ENCODE measurements at places on chromosomes 16 and 17.

GRCh38 chr17:54969658-54970572 is 1.4 kb downstream of the STXBP4 start:
- no peak for DNase-seq

- no peak for DNase-seq
These were observed 624.3 kb downstream of the MAF start for GRCh38 chr16:78976212-78976611.

GRCh38 chr17:10482252-10482651 is 12.9 kb upstream of the MYH4 start:
- DNase-seq: no peak

DNA sequence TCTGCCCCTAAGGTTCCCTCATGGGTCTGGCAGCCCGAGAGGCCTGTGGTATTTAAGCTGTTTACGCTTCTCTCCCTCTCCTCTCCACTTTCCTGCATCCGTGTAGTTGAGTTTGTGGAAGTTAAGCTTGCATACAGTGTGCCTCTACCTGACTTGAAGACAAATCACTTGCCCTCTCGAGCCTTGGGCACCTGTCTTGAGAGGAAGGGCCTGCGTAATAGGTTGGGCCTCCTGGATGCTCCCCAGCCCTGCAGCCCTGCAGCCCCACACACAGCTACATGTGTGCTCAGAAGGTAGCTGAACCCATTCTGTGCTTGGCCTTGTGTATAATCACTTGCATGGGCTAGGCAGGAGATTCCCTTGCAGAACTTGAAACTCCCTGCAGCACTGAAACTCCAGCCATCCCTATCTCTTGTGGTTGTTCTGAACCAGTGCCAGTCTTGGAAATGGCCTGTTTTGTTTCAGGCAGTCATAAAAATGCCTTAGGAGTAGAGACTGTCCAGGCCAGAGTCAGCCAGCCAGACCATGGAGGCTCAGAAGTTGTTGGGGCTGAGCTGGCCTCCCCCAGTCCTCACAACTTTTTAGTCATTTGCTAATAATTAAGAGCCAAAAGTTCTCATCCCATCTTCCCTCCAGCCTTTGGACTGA is 134.6 kb downstream of the CLEC16A start:
- DNase-seq: no peak

- DNase-seq: no peak
These were observed 26.4 kb downstream of the RNF213 start for GRCh38 chr17:80287038-80287437.

DNA sequence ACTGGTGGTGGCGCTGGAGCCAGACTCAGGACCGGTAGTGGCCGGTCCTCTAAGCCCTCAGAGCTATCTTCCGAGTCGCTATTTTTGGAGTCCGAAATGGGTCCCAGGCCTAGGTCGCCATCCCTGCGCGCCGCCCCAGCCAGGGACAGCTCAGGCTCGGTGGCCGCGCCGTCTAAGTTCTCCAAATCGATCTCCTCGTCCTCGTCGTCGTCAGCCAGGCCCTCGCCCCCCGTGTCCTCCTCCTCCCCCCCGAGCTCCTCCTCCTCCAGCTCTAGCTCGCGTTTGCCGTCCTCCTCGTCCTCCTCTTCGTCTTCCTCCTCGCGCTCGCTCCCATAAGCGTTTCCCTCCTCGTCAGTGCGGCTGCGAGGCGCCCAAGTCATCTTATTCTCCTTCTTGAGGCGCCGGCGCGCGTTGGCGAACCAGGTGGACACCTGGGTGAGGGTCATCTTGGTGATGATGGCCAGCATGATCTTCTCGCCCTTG is 1.6 kb downstream of the IRX3 start:
- no peak for DNase-seq

- no peak for DNase-seq
These were observed 48.9 kb downstream of the TEX2 start for GRCh38 chr17:64213995-64214811.

GRCh38 chr17:63171428-63172393 is 205.7 kb downstream of the TANC2 start:
- no peak for DNase-seq

DNA sequence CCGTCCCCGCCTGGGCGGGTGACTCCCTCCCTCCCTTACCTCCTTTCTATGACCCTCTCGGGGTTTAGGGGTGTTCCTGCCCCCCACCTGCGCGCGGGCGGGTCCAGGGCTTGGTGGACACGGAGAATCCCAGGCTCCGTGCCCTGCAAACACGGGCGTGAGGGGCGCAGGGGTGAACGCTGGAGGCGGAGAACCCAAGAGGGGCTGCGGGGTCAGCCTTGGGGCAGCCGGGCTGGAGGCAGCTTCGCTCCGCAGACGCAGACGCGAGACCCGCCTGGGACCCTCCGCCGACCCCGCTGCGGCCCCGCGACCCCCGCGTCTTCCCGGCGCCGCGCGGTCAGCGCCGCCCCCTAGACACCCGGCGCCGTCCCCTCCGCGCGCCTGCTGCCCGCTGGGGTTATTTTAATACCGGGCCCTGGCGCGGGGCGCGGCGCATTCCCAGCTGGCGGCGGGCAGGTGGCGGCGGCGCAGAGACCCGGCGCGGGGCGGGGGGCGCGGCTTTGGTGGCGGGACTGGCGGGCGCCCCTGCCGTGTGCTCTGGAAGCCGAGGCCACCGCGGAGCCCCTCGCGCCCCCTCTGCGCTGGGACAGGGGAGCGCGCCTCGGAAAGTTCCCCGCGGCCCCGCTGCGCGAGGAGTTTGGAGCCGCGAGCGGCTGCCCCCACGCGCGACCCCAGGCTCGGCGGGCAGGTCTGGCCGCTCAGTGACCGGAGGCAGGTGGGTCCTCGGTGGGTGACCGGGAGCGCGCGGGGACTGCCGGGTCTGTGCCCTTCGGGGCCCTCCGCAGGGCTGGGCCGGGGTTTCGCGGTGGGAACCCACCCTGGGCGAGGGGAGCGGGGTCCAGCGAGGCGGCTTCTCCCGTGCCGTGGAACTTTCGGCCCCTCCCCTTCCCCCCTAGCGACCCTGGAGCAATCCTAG is at the start of gene UTS2R:
Gene UTS2R, plus strand, starts transcription at position 433 of the 916 bp plus-strand sequence. CDS start 2,560 bp downstream, outside the sequence.
- DNase-seq: no peak

- no peak for DNase-seq
These were observed 497 bp downstream of the BCL7C start for GRCh38 chr16:30893417-30893743.

- DNase-seq: no peak
These were observed 6.6 kb upstream of the HOXB9 start for GRCh38 chr17:48632579-48633265.

- DNase-seq: no peak
These were observed 13.8 kb downstream of the IL34 start for GRCh38 chr16:70659953-70660671.
